ENCODE measurements at places on chromosomes 1 and 21.

DNA sequence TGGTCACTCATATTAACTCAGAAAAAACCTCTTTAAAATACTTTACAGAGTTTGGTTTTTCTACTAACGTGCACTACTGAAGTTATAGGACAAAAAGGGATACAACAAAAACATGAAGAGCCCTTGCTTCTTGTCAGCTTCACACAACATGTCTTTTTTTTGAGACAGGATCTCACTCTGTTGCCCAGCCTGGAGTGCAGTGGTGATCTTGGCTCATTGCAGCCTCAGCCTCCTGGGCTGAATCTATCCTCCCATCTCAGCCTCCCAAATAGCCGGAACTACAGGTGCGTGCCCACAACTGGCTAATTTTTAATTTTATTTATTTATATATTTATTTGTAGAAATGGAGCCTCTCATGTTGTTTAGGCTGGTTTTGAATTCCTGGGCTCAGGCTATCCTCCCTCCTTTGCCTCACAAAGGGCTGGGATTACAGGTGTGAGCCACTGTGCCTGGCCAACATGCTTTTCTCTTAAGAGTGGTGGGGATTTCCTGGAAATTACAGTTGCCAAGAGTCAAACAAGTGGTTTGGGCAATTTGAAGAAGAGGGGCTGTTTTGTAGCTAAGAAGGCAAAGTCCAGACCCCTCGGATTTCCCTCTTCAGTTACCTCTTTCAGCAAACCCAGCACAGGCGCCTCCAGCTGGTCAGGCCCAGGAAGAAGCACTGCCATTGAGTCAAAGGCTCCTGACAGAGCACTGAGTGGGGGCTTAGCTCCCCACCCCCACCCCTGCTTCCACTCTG, 6.4 kb upstream of the SMPDL3B start:
- DNase-seq, result no peak

DNA sequence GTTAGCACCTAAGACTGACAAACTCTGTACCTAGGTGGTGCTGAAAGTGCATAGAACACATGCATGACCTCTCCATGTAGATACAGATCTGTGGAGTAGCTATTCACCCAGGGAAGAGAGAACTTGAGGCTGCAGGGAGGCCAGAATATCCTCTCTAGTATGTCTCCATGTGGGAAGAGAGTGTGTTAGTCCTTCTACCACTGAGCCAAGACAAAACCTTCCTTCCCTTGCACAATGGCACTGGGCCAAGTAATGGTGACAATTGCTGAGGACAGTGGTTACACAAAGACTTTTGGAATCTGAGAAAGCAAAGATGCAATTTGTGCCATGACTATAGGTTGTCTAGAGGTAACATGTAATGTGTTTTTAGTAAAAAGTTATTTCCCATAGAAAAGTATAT, 52.3 kb downstream of the C1orf198 start:
- no peak for DNase-seq

GRCh38 chr1:22689505-22689904, 21.1 kb upstream of the EPHB2 start:
- peak; percentile 14 for DNase-seq

DNA sequence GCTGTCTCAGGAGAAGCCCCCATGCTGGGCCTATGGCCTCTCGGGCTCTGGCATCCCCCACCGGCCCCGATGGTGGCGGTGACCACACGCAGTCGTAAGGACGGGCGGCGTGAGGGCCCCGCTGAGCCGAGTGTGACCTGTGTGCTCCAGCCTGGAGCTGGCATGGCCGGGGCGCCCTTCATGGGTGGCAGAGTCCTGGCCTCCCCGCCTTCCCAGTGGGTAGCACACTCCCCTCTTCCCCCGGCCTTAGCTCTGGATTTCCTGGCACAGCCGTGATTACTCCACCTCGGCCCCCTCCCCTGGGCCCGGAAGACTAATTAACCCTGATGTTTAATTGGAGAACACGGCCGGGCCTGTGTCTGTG, 44.6 kb downstream of the SLX9 start:
- no peak for DNase-seq

DNA sequence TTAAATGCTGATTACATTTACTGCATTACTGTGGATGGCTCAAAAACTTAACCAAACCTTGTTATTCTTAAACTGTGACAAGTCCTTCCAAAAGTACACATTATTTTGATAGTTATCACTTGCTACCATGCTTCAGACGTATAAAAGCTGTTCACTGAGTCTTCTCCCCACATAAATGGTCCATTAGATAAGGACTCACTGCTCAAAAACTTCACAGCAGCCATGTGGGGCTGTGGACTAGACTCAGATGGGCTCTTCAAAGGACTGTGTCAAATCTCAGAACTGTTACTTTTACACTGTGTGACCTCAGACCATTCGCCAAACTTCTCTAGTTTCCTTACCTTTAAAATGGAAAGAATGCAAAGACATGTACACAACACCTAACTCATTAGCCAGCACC, 11.6 kb downstream of the SCAF4 start:
- no peak for DNase-seq

DNA sequence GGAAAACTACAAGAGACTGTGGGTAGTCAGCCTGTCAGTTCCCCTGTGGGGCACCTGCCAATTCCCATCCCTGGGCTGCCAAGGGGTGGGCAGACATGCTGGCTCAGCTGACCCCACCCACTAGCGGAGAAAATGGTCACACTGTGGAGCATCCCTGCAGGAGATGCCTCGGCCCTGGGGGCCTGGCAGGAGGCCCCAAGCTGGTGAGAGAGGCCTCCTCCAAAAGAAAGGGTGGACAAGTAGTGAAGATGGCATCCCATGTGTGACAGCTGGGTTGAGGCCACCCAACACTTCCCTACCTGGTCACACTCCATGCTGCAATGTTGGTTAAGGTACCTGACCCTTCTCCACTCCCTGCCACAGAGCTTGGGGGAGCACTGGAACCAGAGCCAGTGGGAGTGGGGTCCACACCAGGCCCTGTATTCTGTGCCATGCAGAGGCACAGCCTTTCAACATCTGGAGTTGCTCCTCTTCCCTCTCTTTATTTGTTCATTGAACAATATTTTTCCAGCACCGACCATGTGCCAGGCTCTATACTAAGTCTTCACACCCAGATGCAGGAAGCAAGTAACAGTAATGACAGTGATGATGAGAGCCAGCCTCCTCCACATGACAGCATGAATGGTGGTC, 59.5 kb downstream of the KLHDC7A start:
- no peak for DNase-seq

DNA sequence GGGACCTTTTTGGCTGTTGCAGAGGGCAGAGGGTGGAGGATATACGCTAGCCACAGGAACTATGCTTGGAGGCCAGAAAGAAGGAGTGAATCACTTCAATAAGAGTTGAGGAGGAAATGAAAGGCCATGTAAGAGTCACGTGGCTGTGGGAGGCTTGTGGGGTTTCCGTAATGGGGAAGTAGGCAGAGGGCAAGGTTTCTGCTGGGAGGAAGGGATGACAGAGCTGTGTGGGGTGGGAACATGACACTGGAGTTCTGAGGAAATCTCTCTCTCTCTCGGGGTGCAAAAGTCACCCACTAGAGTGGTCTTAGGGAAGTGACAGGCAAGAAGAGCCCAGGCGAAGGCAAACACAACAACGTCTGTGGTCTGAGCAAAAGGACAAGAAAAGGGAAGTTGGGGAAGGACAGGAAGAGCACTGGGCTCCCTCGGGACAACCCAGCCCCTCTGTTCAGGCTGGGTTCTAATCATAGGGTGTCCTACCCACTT, 3.9 kb upstream of the CD1C start:
- DNase-seq, result no peak

GRCh38 chr1:53408013-53408754, 51.0 kb upstream of the DMRTB1 start:
- DNase-seq, result no peak

- no peak for DNase-seq
Measured at GRCh38 chr1:165485716-165486115, 40.8 kb upstream of the RXRG start.

GRCh38 chr1:25544243-25544764, 898 bp downstream of the LDLRAP1 start:
- no peak for DNase-seq

DNA sequence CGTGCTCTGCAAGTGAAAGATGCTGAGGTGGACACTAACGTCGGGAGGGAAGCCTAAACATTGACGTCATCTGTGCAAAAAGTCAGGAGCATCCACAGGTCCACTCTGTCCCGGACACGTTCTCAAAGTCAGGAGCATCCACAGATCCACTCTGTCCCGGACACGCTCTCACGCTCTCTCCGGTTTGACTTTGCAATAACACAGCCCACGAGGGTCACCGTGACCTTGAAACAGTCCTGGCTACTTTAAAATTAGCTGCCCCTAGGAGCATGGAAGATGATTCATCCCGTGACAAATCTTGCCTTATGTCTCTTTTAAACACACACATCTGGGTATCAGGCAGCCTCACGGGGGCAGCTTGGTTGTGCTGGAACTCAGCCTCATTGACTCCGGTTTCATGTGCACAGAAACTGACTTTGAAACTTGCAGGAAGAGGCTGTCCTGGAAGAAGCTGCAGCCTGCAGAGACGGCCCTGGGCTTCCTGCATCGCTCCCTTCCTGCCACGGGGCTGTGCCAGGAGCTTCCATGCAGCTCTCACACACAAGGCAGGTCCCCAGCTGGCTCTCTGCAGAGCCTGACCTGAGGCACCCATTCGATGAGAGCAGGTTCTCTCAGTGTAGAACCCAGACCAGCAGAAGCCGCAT, 18.1 kb upstream of the COL18A1 start:
- no peak for DNase-seq

DNA sequence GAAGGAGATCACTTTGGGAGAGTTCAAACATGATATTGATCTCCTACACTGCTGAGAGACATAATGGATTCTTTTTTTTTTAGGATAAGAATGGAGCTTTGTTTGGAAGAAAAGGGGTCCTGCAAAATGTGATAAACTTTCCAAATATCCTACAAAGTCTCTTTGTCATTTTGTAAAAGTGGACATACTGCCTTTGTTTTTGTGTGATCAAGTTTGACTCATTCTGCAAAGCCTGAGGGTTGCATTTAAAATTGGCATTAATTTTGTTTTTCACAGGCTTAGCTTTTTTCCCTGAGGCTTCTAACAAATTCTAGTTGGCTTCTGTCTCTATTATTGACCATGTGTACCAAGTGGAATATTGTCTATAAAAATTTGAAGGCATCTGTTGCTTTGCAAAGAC, 113.2 kb downstream of the AK5 start:
- no peak for DNase-seq

- no peak for DNase-seq
Measured at GRCh38 chr1:208975456-208975855, 608.1 kb upstream of the CAMK1G start.

DNA sequence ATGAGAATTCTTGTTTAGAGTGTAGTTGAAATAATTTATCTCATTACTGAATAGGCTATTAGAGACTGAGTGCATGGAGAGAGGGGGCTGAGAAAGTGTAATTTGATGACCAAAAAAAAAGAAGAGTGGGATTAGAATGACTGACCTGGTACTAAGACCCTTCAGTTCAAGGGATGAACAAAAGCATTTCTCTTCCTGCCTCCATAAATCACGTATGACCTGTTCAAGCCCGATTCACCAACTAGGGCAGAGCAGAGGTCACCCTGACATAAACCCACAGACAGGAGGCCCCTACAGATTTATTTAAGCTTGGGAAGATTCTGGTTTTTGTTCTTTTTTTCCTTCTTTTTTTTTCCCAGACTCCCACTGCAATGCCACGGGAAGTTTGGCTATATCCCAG, 123.7 kb upstream of the COP1 start:
- no peak for DNase-seq

DNA sequence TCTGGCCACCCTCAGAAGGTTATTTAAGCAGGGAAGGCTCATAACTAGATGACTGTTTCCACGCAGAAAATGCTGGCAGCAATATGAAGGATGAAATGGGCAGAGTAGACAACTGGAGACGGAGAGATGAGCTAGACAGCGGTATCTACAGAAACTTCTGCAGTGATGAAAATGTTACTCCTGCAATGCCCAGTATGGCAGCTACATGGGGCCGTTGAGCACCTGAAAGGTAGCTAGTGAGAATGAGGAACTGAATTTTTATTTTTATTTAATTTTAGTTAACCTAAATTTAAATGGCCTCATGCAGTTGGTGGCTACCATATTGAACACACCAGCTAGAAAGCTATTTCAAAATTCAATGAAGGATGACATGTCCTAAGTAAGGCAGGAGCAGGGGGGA, 27.3 kb downstream of the SIPA1L2 start:
- no peak for DNase-seq

- no peak for DNase-seq
Measured at GRCh38 chr1:20949871-20950590, 162.9 kb upstream of the HP1BP3 start.

GRCh38 chr1:83026745-83027144, 972.2 kb downstream of the TTLL7 start:
- DNase-seq, result no peak

DNA sequence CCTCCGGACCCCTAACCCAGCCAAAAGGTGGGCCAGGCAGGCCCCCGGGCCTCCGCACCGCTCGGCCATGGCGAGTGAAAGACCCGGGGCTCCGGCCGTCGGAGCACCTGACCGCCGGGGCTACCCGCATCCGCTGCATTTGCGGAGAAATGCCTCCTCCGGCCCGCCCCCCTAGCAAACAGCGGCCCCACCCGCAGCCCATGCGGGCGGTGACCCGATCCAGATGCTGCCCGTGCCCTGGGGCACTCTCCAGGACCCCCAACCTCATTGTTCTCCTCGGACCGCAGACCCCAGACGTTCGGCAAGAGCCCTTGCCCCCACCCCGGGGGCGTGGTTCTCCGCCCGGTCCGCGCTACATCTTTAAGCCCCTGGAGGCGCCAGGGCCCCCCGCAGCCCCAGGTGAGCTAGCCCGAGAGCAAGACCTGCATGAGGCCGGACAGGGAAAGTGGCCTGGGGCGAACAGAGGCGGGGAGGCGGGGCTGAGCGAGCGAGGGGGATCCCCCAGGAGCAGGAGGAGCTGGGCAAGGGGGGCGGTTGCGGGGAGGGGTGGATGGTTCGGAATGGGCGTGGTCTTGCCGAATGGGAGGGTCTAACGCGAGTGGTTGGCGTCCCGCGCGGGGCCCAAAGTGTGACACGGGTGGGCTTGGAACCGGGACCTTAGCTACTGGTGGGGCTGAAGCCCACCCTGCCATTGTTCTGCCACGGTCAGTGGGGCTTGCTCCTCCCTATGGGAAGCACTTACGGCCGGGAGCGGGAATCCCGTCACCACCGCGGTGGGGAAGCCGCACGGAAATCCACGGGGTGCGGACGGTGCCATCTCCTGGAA, 6.3 kb upstream of the CRYBG2 start:
- no peak for DNase-seq

DNA sequence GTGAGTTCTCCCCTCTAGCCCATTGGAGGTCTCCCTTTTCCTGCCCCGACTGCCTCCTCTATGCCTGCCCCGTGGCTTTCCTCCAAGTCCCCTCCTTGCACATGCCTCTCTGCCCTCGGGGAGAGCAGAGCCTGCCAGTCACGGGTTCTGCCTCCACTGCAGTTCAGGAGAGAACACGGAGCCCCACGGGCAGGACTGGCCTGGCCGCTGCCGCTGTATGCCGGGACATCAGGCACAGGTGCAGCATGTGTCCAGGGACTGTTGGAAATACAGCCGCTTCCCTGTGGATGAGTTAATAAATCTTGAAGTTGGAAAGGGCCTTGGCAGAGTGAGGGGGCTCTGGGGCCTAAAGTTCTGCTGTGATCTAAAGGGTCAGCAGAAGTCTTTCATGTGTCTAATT, 676.6 kb downstream of the MATN1 start:
- DNase-seq, result no peak
